HCT116 (cell line): ENCODE measurements at places on chromosomes 7 and 10.

DNA sequence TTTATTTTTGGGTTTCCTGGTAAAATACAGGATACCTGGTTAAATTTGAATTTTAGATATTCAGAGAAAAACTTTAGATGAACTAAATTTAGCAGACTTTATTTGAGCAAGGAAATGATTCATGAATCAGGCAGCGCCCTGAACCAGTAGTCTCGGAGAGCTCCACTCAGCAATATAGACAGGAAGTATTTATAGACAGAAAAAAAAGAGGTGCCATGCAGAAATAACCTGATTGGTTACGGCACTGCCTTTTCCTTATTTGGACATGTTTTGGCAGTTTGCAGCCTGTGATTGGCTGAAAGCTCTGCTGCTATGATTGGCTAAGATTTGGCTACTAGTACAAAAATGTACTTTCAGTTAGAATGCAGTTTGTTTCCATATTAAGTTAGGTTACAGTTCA is 198.3 kb upstream of the DKK1 start:
- DNase-seq = no peak

DNA sequence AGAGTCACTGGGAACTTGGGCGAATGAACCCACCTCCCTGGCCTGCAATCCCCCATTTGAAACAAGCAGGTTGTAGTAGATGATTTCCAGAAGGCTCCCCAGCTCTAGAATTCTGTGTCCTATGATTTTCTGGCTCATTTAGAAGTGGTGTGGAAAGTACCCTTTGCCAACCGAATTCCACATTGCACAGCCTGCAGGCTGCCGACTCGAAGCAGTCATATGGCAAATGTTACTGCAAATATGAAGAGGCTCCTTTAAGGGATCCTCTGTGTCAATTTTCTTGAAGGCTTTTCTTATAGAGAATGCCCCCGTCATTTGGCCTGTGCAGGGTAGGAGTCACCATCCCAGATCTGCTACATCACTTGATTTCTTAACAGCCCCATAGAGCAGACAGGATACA is 5.6 kb downstream of the PODXL start:
- no peak for DNase-seq

DNA sequence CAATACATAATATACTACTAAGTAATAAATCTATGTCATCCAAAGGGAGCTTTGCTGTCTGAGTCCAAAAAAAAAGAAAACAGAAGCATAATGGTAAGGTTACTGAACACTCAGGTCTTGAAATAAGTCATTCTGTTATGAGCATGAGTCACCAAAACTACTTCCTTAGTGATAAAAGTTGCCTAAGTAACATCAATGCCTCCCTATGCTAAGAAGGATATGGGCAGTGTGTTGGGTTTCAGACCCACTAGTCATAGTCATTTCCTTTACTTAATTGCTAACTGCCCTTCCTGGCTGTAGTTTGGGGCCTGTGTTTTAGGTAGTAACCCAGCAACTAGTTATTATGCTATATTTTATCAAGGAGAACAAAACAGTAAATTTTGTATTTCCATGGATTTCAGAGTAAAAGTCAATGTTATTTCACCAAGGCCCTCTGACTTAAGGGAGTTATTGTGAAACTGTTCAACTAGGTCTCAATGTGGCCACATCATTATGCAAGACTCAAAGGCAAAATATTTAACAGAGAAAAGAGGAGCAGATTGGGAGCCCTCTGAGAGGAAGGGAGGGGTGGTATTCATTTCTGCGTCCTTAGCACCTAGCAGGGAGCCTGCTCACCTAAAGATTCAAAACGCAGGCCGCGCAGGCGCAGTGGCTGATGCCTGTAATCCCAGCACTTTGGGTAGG is 11.7 kb upstream of the VIM start:
- DNase-seq = peak; percentile 93

- no peak for DNase-seq
These were observed 123.8 kb downstream of the CCDC71L start for GRCh38 chr7:106537119-106537518.

DNA sequence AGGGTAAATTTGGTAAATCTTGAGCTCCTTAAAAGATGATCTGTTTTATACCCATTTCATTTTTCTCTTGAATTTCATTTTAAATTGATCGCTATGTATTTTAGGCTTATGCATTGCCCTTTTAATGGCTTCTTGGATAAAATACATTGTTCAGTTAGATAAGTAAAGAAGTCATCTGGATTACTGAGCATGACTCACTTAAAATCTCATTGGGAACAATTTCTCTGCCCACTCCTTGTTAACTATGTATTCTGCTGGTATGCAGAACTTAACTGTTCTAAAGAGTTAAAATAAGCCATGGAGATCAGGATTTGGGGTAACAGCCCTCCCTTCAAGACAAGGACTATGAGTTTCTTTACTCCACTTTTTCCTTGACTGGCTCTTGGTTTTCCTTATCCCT is 134.2 kb downstream of the SND1 start:
- no peak for DNase-seq

DNA sequence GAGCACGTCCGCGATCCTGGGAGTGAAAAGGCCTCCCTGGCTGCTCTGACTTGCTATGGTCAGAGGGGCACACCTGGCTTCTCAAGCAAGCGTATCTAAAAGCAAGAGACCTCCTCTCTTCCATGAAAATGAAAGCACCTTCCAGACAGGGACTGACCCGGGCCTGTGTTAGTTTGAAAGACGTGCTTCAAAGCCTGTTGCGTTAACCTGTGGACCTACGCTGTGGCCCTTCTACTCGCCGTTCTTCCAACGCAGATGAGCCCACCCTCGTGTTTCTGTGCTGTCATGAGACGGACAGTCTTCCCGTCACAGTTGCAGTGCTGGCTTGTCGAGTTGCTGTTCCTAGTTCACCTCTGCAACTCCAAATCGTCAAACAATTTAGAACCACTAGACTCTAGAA is 15.5 kb upstream of the GDI2 start:
- DNase-seq = no peak

DNA sequence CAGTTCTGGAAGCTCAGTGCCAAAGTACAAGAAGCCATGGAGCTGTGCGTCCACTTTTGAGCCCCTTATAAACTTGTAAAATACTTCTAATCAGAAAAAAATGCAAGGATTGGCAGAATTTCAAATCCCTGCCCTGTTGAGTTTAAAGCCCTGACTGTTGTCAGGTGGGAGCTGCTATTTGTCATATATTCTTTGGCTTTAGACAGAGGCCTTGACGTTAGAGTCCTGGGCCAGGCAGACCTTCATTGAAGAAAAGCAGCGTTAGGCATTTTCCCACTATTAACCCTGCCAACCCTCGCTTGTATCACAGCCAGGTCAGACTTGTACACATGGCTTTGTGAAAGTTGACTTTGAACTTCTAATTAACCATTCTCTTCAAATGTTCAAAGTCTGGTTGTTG is 155.4 kb downstream of the TWIST1 start:
- no peak for DNase-seq

DNA sequence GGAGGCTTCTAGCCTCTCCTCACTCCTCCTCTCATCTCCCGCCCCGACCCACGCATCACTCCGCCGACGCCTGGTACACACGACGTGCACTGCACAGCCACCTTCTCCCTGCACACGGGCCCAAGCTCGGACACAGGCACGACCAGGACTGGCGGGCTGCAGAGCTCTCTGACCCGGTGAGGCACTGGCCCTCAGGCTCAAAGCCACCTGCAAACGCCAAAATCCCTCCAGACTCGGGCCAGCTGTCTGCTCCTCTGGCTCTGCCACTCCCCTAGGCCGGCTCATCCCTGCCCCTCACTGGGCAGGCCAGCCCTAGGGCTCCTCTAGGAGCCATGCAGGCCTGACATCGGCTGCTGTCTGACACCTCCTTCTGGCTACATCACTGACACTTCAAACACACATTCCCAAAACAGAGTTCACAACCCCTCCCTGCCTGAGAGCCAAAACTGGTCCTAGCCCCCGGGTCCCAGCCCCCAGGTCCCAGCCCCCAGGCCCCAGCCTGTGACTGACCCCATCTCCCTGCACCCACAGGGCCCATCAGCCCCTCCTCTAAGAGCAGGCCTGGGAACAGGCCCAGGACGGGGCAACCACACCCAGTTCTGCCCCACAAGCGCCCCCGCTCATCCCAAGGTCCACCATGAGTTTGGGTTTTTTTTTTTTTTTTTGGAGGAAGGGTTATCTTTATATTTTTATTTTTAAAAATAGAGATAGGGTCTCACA is 35.1 kb downstream of the MAD1L1 start:
- no peak for DNase-seq

DNA sequence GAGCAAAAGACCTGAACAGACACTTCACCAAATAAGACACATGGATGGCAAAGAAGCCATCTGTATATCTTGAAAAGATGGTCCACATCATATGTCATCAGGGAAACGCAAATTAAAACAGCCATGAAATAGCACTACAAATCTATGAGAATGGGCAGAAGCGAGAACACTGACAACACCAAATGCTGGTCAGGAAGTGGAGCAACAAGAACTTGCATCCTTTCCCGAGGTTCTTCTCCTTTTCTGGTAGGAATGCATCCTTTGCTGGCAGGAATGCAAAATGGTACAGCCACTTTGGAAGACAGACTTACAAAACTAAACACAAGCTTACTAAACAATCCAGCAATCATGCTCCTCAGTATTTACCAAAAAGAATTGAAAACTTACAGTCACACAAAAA is 60.0 kb downstream of the PIK3AP1 start:
- no peak for DNase-seq

DNA sequence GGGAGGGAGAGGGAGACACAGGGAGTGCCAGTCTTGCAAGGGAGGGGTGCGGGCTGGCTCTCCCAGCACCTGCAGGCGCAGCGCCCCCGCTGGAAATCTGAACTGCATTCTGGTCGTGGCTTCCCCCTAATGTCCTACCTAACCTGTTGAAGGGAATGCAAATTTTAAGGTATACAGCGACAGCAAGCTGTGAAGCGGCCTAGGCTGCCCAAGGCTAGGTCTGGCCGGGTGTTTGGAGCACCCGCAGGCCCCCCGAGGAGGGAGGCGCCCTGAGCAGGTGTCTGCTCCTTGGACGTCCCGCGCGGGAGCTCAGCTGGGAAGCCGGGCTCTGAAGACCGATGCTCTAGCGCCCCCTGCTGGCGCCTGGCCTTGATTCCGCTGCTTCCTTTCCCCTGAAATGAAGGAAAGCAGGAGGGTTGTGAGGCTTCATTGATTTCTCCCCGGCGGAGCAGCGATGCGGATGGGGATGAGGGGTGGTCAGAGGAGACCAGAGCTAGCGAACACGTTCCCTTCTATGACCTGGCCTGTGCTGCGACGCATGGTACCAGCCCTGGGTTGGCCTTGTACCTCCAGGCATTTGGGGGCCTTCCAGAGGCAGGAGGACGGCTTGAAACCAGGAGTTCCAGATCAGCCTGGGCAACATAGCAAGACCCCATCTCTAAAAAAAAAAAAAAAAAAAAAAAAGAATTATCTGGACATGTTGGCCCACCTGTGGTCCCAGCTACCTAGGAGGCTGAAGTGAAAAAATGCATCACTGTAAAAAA is 601.3 kb downstream of the GALNT17 start:
- peak; percentile 3 for DNase-seq

DNA sequence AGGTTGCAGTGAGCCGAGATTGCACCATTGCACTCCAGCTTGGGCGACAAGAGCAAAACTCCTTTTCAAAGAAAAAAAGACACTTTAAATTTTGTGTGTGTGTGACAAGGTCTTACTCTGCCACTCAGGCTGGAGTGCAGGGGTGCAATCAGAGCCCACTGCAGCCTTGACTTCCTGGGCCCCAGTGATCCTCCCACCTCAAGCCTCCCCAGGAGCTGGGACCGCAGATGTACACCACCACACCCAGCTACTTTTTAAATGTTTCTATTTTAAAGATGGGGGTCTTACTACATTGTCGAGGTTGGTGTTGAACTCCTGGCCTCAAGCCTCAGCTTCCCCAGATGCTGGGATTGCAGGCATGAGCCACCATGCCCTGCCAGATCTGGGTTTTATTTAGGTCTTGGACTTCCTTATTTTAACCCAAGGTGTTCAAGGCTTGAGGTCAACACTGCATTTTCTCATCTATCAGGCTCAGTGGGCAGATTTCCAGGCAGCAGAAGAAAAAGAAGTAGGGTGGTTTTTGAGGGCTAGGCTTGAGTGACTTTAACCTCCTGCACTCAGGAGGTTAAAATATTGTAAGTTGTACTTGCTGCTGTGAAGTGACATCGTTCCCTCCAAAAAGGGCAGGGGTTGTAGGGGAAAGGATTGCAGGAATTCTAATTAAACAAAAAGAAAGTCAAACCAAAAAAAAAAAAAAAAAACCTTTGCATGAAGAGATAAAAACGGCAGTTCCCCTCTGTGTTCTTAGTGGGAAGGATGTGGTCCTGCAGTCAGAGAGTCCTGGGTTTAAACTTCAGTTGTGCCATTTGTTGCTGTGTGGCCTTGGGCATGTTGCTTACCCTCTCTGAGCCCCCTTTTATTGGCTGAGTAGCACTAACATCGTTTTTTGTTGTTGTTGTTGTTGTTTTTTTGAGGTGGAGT is 71.5 kb downstream of the CARD11 start:
- DNase-seq = no peak

GRCh38 chr10:60978287-60979115 is 34.5 kb upstream of the RHOBTB1 start:
- peak; percentile 54 for DNase-seq

DNA sequence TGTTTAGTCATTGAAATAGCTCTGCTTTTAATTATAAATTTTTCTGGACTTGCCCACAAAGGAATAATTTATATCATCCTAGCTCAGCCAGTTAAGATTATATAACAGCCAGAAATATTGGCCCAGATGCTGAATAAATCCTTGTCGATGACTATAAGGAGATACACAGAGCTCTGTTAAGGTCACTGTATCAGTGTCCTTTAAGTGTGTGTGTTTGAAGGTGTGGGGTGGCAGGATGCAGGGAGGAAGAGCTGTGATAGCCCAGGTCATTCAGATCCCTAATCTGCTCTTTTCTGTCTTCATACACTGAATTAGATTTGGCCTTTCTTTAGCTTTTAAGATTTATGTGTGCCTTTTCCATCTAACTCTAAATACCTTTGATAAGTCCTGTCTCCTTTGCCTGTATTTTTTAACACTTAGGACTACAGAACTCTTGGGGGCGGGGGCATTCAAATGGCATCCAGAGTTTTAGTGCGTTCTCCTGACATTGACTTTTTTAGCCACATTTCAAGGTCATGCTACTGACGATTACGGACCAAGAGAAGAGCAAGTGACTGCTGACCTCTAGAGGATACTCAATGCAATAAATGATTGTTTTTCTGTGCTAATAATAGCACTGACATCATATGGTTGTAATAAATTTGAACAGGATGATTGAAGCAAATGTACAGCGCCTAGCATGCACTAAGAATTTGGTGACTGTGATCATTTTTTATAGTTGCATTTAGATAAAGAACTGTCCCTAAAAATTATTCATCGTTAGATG is 172.3 kb downstream of the CACNB2 start:
- DNase-seq = peak; percentile 15

GRCh38 chr7:98364220-98364619 is 36.7 kb downstream of the BAIAP2L1 start:
- DNase-seq = no peak
